ENCODE measurements at places on chromosomes 2 and 18.

- DNase-seq: no peak
Observed at GRCh38 chr18:74268175-74268574, 23.6 kb downstream of the CYB5A start.

DNA sequence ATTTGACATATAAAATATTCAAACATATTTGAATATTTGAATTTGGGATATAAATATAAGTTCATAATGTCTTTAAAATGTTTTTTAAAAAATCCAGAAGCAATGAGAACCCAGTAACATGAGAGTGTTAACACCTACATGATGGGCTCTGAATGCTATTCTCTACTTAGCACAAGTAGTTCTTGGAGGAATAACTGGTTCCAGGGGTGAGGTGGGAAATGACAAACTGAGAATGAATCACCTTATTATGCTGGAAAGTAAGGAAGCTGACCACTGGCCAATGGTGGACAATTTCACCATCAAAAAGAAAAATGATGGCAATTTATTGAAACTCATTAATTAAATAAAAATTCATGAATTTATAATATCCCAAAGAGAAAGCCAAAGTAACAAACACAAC lies 79.6 kb upstream of the NABP1 start:
- DNase-seq: no peak

GRCh38 chr2:154696369-154696768 lies 2.1 kb upstream of the KCNJ3 start:
- no peak for DNase-seq

DNA sequence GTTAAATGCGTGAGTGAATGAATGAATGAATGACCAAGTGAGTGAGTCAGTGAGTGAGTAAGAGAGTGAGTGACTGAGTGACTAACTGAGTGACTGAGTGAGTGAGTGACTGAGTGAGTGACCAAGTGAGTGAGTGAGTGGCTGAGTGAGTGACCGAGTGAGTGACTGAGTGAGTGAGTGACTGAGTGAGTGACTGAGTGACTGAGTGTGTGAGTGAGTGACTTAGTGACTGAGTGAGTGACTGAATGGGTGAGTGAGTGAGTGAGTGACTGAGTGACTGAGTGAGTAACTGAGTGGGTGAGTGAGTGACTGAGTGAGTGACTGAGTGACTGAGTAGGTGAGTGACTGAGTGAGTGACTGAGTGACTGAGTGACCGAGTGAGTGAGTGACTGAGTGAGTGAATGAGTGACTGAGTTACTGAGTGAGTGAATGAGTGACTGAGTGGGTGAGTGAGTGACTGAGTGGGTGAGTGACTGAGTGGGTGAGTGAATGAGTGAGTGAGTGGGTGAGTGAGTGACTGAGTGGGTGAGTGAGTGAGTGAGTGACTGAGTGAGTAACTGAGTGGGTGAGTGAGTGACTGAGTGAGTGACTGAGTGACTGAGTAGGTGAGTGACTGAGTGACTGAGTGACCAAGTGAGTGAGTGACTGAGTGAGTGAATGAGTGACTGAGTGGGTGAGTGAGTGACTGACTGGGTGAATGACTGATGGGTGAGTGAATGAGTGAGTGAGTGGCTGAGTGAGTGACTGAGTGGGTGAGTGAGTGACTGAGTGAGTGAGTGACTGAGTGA lies 11.3 kb downstream of the MAL start:
- DNase-seq: no peak

DNA sequence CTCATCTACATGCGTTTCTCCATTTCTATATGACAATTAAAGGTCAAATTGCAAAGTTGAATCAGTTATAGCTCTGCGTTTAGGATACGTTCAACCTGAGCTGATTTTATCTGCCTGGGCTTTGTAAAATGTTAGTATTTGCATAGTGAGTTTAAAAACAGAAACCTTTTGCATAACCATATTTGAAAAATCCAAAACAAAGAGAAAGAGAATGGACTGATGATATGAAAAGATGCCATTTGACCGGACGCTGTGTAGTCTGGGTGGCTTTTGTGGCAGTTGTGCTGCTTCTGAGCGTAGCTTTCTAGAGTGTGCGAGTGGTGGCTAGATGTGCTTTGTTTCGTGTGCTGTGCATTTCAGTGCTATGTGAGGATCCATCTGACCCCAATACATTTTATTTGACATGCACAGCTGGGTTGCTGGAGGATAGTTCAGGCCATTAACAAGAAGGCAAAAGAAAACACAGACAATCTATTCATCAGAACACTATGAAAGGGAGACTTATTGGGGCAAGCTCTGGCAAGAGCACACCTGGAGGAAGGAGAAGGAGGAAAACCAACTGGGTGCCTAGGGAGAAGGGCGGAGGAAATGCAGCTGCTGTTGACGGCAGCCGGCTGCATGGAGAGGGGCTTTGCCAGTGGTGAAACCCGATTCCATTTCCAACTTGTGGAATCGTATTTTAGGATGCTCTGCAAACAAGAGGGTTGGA lies 126.8 kb downstream of the ACOXL start:
- no peak for DNase-seq

DNA sequence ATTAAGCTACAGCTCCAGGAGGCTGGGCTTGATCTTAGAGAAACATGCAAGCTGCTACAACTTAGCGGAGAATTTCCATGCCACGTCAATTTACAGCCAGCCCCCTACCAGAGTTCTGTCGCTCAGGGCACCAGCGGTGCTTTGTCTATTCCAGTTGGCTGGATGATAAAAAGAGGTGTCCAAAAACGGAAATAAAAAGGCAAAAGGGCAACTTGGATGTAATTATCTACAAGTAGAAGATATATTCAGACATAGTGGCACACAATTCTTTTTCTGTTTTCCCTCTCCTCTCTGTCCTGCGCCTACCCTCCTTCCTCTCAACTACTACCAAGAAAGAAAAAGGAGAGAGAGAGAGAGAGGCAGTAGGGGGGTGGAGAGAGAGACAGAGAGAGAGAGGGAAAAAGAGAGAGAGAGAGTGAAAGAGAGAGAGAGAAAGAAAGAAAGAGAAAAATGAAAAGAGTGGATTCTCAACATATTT lies 363 bp upstream of the RFTN2 start:
- DNase-seq: no peak

- DNase-seq: no peak
Observed at GRCh38 chr2:20929721-20930120, 106.8 kb upstream of the LDAH start.

DNA sequence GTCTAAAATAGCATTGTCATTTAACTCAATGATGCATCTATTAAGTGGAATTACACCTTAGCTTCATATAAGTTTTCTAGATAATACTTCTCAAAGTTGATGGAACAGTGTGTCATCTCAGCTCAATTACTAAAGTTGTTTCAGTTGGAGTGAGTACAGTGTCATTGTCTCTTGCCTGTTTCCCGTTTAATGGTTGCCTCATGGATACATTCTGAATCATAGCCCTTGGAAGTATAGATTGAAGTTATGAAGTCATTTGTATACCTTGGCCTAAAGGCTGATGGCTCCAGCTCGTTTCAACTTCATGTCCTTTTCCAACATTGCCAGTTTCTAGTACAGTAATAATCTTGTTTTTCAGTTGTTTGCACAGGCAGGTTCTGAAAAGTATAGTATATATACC lies 130.5 kb upstream of the NOSTRIN start:
- no peak for DNase-seq

DNA sequence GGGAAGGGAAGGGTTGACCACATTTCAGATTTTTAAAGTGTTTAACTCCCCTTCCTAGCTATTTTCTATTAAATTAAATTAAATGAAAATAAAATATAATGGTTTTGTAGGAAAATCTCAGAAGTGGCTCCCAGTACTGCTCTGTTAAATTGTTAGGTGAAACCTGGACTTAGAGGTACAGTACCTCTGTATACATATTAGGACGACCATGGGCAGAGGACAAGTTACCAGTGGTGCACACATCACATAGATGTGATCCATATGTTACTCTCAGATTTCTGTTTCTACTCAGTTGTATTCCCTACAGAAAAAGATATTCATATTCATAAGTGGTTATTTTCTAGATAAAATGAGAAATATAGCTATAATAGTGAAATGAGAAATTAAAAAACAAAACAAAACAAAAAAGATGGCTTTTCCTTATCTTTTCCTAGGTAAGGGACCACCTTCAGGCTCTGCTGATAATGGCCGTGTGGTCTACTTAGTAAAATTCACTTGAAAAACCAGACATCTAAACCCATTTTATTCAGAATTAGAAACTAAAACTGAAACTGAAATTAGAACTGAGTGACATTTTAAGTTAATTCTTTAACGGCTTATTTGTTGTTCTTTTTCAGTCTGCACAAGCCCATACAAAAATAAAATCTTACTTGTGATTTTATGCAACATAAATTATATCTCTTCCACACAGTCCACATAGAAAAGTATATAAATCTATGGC lies 832.5 kb upstream of the CHAC2 start:
- DNase-seq: no peak

- no peak for DNase-seq
Observed at GRCh38 chr2:134550566-134551164, 168.1 kb downstream of the TMEM163 start.

DNA sequence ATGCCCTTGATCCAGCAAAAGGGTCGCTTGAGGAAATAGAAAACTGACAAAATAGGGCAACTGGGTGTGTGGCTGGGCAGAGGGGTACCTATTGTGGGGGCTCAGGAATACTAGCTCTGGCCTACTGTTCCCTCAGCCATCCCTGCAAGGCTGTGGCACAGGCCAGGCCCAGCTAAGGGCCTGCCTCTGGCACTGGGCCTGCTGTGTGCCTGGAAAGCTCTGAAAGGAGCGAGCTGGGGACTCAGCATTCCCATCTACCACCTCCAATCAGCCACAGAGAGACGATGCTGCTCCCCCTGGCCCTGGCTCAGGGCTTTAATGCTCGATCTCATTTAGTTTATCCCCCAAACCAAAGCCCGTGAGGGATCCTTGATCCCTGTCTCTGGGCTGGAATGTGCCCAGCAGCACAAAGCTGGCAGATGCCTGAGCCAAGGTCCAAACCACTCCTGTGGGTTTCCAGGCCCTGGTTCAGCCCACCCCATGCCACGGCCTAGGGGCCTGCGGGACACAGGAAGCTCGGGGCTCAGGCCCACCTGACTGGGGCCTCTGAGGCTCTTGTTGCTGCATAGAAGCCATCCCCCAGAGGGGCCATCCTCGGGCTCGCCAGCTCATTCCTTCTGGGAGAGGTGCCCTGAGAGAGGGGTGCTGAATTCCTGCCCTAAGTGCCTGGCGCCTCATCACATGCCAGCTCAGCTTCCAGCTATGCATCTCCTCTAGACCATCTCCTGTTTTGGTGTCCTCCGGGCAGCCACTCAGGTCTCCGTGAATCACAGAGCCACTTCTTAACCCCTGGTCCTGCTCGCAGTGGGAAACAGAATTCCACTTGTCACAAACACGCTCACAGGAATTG lies 43.0 kb upstream of the KCNF1 start:
- DNase-seq: no peak

GRCh38 chr2:122713800-122714199 lies 958.3 kb downstream of the TSN start:
- DNase-seq: no peak

GRCh38 chr2:36394804-36395203 lies 39.2 kb downstream of the CRIM1 start:
- DNase-seq: no peak

- no peak for DNase-seq
Observed at GRCh38 chr2:74381751-74382150, 1.6 kb upstream of the DCTN1 start.

GRCh38 chr2:40367652-40368051 lies 84.2 kb downstream of the SLC8A1 start:
- DNase-seq: no peak

Data from hypothalamus (tissue), 51 donors.